ENCODE measurements at places on chromosomes 3 and 15.

DNA sequence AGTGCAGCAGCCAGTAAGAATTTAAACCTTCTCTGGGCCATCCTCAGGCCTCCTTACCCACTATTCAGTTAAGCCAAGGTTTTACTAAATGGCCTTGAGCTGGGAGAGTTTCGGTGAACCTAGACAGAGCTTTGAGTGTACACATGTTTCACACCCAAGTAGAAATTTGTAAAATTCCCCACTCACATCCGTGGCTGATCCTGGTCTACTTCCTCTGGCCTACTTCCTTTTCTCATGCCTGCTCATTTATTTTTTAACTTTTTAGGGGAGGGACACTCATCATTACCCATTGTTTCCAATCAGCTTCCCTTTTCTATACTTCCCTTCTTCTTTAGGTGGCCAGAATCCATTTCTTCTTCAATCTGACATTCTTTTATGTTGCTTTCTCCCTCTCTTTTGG, 7.6 kb downstream of the CX3CR1 start:
- no peak for DNase-seq

DNA sequence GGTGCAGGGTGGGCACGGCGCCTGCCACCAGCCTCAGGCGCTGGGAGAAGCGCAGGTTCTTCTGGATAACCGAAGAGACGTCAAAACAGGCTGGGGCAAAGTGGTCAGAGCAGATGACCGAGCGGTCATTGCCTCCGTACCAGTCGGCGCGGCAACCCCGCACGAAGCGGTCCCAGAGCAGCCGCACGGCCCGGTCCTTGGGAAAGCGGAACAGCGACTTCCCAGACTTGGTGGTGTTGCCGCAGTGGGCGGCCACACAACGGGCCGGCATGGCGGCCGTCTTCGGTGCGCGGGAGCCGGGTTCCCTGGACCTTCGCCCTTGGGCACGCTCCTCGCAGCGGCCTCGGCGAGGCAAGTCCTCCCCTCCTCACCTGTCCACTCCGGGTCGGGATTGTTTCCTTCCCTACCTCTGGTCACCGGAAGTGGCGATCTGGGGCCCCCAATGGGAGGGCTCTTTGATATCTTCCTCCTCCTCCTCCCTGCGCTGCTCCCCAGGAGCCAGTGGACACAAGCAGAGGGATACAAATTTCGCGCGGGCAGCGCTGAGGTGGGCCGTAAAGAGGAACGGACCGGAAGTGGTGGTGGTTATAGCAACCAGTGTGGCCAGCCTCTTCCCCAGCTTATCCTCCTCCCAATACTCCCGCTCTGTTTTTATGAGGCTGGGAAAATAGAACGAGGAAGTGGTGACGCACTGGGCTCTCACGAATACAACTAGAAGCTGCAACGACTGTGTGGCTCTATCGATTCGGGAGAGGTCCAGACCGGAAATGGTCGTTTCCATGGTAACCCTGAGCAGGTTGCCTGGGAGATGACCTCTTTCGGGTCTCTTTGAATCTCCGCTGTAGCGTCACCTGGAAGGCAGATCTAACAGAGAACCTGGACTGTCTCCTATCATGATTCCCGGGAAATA, at the start of the genes LRRC49 and THAP10:
Gene LRRC49, plus strand, starts transcription at position 825 of the 910 bp plus-strand sequence. Its CDS starts 69 bp downstream, at position 894.
Gene THAP10, minus strand, starts transcription at position 432 of the 910 bp plus-strand sequence. Its CDS starts 161 bp downstream, at position 271.
- DNase-seq, result peak; percentile 79

- DNase-seq, result no peak
These were observed 223.6 kb upstream of the GAP43 start for GRCh38 chr3:115399750-115400149.

DNA sequence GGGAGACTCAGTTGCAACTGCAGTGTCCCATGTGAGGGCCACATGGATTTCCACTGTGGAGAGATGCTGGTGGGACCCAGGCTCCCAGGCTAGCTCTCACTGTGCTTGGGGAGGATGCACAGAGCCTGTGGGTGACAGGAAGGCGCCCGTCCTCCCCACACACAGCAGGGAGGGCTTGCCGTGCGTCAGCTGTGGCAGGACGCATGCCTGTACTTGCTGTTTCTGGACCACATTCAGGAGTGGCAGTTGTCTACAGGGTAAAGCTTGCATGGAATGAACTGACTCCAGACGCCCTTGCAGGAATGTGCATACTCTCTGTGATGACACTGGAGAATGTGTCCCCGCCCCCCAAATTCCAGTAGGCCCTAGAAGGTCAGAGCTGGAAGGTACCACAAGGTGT, 63.8 kb upstream of the SNRPA1 start:
- no peak for DNase-seq

DNA sequence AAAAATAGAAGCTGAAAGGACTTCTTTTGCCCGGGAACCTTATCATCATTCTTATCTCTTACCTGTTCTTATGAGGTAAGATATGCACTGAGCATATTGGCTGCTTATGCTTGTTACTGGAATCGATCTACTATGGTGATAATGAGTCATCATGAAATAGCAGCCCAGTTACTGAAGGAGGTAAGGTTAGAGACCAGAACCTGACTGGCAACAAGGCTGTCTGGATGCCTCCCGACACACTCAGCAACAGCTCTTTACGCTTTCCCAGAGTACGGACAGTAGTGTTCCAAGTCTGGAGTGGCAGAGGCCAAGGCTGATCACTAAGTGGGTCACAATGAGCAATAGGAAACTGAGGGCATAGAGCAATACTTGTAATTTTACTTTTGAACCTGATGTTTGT, 314.1 kb downstream of the NLGN1 start:
- no peak for DNase-seq

- no peak for DNase-seq
These were observed 602 bp downstream of the TRIM71 start for GRCh38 chr3:32818229-32818969.

DNA sequence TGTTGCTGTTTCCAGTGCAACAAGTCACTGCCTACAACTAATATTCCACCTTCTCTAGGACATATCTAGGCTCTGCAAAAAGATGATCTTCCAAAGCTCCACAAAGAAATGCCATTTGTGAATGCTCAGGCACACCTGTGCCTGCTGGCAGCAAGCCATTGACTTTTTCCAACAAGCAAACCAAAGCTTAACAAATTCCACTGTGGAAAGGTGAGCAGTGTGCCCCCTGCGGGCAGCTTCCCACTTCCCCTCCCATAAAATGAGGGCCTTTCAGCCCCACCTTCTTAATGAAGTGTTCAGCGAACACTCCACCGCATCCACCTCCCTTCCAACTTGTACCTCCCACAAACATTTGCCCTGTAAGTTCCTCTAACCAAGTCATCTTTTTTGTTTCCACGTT, 157.5 kb upstream of the SLC24A5 start:
- no peak for DNase-seq

GRCh38 chr3:16258866-16259265, 5.9 kb downstream of the DPH3 start:
- DNase-seq, result no peak

- no peak for DNase-seq
These were observed 512.9 kb downstream of the PYDC2 start for GRCh38 chr3:191973820-191974219.

DNA sequence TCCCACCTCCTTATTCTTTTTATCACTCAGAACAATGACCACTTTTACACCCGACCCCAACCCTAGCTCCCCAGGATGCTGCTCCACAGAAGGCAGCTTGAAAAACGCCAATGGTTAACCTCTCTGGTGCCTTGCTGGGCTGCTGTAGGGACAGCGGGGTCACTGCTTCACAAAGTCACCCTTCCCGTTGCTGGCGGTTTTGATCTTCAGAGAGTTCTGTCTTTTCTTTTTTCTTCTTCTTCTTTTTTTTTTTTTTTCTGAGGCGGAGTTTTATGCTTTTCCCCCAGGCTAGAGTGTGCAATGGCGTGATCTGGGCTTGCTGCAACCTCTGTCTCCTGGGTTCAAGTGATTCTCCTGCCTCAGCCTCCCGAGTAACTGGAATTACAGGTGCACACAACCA, 20.7 kb downstream of the CEP19 start:
- no peak for DNase-seq

GRCh38 chr3:30508339-30508738, 98.1 kb upstream of the TGFBR2 start:
- DNase-seq, result no peak

GRCh38 chr15:67545864-67546263, 3.4 kb downstream of the MAP2K5 start:
- no peak for DNase-seq

- no peak for DNase-seq
These were observed 39.1 kb downstream of the GOLM2 start for GRCh38 chr15:44327578-44327977.

All from substantia nigra (tissue), 51 donors.